ENCODE measurements at places on chromosomes 1 and 21. TPM values are rescaled to one million over a fixed set of nuclear protein-coding genes. Genes with fewer than 3 reads are reported as not detected.

PRKCZ gene
- polyA plus RNA-seq = 42.4 TPM

ATP1A4 gene
- not detected for polyA plus RNA-seq

FAM151A gene
- 237 TPM for polyA plus RNA-seq

FTCD gene
- 273 TPM for polyA plus RNA-seq

LCE3E gene
- polyA plus RNA-seq = not detected

LINGO4 gene
- 0.32 TPM for polyA plus RNA-seq

C1orf87 gene
- 0.45 TPM for polyA plus RNA-seq

AJAP1 gene
- polyA plus RNA-seq = 2.7 TPM

WASF2 gene
- 23.9 TPM for polyA plus RNA-seq

LCE1E gene
- not detected for polyA plus RNA-seq

SPATA1 gene
- polyA plus RNA-seq = 0.62 TPM

OLIG2 gene
- polyA plus RNA-seq = not detected

SESN2 gene
- 22.7 TPM for polyA plus RNA-seq

TNFAIP8L2 gene
- 1.8 TPM for polyA plus RNA-seq

SELENBP1 gene
- 161 TPM for polyA plus RNA-seq

LCE2C gene
- not detected for polyA plus RNA-seq

PGBD5 gene
- polyA plus RNA-seq = 2.0 TPM

IFI44L gene
- polyA plus RNA-seq = 5.7 TPM

NBPF6 gene
- not detected for polyA plus RNA-seq

NR1I3 gene
- 19.6 TPM for polyA plus RNA-seq

PIGP gene
- 49.2 TPM for polyA plus RNA-seq

RBM11 gene
- polyA plus RNA-seq = 6.9 TPM

RAB3B gene
- polyA plus RNA-seq = 0.60 TPM

BRINP3 gene
- 1.4 TPM for polyA plus RNA-seq

PTGER3 gene
- 102 TPM for polyA plus RNA-seq

FNDC5 gene
- polyA plus RNA-seq = 4.2 TPM

BNIPL gene
- 3.1 TPM for polyA plus RNA-seq

HEYL gene
- 7.2 TPM for polyA plus RNA-seq

ECM1 gene
- 36.4 TPM for polyA plus RNA-seq

ZBTB8A gene
- 1.8 TPM for polyA plus RNA-seq

TLR5 gene
- 3.7 TPM for polyA plus RNA-seq

TARBP1 gene
- 14.3 TPM for polyA plus RNA-seq

TDRD5 gene
- 1.5 TPM for polyA plus RNA-seq

FAM167B gene
- polyA plus RNA-seq = 84.8 TPM

LZIC gene
- polyA plus RNA-seq = 22.3 TPM

SWT1 gene
- polyA plus RNA-seq = 2.9 TPM

OR2L5 gene
- not detected for polyA plus RNA-seq

TNFRSF8 gene
- 0.97 TPM for polyA plus RNA-seq

ZNF436 gene
- 4.6 TPM for polyA plus RNA-seq

TEX38 gene
- polyA plus RNA-seq = not detected

SH3BGR gene
- 12.2 TPM for polyA plus RNA-seq

RUNX3 gene
- polyA plus RNA-seq = 0.47 TPM

OR10Z1 gene
- not detected for polyA plus RNA-seq

GUCA2A gene
- not detected for polyA plus RNA-seq

CA14 gene
- polyA plus RNA-seq = 0.41 TPM

AIM2 gene
- not detected for polyA plus RNA-seq

IVL gene
- not detected for polyA plus RNA-seq

CLCA2 gene
- polyA plus RNA-seq = not detected

LEMD1 gene
- not detected for polyA plus RNA-seq

HES4 gene
- polyA plus RNA-seq = 15.8 TPM
